NT2/D1 (cell line): ENCODE measurements at places on chromosomes 16 and 17.
A peak's percentile ranks its signal among the peaks of the same experiment; 100 is the strongest.

DNA sequence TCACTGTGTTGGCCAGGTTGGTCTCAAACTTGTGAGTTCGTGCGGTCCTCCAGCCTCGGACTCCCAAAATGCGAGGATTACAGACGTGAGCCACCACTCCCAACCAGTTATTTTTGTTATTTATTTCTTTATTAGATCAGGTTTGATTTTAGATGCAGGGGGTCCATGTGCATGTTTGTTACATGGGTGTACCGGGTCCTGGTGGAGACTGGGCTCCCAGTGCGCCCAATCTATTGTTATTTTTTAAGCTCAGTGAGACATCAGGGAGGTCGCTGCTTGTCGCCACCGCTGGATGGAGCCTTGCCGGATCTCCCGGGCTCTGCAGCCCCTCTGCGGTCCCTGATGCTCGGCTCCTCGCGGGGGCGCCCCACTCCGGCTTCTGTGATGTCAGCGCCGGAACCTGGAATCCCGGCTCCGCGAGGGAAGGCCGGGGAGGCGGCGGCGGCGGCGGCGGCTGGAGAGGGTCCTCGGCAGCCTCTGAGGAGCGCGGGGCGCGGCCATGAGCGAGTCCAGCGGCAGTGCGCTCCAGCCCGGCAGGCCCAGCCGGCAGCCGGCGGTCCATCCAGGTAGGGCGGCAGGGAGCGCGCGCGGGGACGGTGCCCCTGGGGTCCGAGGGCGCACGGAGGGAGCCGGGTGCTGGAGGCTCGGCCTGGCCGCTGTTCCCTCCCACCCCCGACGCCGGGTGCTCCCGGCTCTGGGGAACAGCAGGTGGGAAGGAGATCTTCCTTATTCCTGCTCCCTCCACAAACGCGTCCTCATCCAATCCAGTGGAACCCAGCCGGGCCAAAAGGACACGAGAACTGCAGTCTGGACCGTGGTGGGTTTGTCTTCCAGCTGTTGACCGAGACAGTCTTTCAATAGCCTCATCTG is at the start of gene TMC7:
TMC7 (plus strand) TSS at position 370 of the 870 bp plus-strand sequence; CDS start at position 500, 130 bp downstream.
- DNase-seq = peak; percentile 93

- DNase-seq = no peak
Measured at GRCh38 chr16:76210157-76210556, 67.0 kb upstream of the CNTNAP4 start.

DNA sequence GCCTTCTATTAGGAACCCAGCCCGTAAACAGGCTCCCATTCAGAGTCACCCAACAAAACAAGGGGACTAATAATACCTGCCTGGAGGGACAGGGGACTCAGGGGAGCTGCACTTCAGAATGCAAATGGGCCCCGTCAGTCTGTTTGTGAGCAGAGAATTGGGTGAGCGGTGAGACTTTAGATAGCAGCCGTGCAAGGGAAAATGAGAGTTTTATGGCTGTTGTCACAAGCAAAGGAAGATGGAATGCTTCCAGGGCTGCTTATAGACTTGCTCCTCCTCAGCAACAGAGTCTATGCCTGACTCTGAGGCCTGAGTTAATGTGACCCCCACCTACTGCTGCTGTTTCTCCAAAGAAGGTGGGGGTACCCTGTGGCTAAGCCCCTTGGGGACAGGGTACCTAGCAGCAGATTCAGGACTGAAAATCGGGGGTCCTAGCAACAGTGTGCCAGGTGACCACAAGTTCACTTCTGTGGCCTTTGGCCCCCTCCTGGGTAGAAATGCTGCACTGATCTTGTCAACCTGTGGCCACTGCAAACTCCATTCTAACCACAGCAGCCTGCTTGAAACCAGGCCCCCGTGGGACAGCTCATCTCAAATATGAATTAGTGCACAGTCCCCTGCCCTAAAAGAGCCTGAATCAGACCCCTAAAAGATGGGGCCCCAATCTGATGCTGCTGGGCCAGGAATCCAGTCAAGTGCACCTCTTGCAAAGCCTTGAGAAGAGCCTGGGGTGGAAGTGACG is 126.4 kb downstream of the C16orf78 start:
- DNase-seq = no peak

DNA sequence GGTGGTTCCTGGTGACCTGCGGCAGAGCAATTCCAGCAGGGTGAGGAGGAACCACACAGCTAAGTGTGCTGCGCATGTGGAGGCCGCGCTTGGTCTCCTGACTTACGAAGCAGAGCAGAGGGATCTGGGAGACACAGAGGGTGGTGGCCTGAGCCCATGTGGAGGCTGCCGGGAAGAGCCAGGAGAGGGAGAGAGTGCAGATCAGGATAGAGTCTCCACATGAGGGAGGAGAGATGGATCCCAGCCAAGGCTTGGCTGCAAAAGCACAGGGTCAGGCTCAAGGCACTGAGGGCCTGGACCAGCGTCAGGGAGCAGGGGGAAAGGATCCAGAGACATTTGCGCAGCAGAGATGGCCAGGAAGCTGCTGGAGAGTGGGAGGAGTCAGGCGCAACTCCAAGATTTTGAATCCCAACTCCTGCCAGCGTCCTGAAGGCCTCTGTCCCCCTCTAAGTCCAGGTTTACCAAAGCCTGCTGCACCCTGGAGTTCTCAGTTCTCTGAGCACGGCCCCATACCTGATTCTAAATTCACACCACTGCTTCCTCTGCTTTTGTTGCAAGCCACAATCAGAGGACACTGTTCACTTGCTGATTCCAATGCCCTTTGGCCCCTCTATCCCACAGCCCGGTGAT is 11.3 kb upstream of the MLLT6 start:
- DNase-seq = no peak

GRCh38 chr16:7182510-7183109 is 150.0 kb upstream of the RBFOX1 start:
- DNase-seq = peak; percentile 39

DNA sequence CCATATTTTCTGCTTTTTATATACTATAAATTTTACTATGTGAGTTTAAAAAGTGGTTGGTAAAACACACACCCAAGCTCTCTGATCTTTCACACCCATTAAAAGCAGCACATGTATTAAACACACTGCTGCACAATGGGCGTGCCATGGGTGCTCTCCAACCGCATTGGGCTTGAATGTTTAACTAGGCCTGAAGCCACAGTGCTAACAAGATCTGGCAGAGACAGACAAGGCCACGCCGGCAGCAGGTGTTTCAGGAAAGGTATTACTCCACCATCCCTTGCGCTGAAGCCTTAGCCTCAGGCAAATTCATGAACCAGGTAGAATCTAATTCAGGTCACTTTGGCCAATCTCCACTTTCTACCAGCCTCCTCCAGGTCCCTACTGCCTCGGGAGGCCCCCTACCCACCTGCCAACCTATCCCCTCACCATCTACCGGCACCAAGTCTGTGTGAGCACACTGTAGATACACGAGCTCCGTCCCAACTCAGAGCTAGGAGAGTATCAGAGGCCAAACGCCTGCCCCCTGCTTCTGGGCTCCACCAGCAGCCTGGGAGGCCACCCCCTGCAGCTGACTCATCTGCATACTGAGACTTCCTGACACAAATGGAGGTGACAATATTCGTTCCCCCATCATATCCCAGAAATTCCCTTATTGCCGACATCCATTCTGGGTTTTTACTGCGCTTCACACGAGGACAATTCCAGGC is 95.0 kb downstream of the ADCY9 start:
- no peak for DNase-seq

DNA sequence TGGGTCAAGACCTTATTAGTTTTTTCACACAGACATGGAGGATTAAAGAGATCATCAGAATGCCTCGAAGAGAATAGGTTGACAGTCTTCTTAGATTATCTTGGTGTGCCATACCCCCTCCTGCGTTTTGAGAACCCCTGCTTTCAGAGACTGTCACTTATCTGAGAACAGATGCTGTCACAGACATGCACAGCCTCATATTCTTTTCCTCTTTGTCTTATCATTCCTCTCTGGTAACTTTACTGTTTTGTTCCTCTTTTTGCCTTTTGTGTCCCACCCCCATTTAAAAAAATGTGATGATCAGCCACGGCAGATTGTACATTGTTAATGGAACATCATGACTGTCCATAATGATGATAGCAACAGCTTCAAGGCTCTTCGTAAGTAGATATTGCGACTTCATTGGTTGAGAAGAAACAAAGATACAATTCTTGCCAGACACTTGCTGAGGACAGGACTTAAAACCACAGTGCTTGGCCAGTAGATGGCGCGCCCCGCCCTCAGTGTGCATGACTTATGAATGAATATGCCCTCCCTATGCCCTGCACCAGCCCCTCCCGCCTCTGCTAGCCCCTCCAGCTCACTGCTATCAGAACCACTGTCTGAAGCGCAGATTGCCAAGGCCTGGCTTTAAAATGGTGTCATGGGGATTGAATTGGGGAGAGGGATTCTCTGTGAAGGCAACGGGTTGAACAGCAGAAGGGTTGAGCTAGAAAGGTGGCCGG is 2.6 kb upstream of the PITPNC1 start:
- no peak for DNase-seq
